ENCODE measurements at places on chromosomes 5 and 9.

DNA sequence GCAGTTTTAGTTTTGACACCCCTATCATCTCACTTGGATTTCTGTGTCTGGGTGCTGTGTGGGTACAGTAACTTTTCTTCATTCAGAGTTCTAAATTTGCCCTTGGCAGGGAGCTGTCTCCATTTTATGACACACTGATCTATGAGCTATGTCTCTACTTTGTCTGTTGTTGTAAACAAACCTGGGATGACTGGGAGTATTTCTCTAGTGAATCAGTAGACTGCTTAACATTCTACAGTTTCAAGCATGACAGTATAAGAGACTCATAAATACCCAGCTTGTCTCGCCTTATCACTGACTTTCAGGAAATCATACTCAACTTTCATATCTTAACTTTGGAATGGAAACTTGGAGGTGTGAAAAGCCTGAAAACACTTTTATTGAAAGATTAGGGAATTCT lies 212.1 kb upstream of the NUDT12 start:
- DNase-seq, result no peak

DNA sequence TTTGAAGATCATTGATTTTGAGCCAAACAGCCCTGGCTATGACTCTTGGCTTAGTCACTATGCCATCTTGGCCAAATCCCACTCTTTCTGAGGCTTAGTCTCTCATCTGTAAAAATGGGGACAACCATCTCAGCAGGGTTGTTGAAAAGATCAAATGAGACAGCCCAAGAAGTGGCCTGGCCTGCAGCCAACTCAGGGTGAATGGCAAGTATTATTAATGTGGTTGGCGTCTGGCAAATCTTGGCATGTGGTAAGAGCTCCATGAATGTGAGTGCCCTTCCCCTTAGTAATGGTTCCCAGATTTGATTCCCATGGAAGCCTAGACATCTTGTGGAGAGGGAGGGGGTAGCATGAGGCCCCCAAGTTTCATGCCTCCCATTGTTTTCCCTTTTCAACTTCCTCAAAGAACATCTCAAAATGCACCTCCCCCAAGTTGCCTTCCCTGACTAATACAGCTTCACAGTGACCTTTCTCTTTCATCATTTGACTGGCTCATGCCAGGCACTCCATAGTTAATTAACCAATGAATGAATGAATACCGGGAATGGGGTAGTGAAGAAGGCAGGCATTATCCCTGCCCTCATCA lies 11.8 kb upstream of the TGFBI start:
- DNase-seq, result no peak

DNA sequence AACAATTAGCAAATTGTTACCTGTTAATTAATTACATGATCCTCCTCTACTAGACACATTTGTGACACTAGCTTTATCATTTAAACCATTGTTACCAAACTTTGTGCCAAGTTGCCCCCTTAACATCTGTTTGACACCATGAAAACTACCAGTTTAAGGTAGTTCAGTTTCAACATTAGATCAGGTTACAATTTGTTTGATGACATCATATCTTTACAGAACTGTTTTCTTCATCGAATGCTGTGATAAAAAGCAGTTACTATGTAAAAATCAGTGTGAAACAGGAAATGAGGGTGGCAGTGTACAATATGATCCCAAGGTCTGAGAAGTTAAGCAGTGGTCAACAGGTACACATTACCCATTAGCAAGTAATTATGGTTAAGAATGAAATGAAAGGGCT lies 17.7 kb downstream of the GIN1 start:
- DNase-seq, result no peak

DNA sequence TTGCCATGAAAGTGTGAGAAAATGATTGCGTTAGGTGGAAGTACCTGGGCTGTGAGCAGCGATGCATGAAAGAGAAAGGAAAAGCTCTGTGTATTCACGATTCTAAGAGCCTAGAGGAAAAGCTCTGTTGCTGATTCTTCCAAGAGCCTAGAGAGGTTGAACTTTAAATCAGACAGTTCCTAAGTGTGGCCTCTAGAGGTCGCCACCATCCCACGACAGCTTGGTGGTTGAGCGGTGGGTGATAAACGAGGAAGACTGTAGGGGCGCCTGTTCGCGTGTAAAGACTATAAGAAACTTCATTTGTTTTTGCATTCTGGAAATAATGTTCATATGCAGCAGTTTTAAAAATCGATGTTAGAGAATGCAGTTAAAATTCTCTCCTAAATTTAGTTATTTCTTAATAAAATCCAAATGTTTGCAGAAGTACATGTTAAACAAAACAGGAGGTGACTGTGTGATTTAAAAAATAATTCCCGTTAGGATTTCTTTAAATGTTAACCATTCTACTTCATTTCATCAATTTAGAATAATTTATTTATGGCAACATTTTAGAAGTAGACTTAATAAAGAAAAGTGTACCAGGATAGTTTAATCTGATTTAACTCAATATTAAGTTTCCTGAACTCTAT lies 107.7 kb downstream of the TENT4A start:
- peak; percentile 12 for DNase-seq

GRCh38 chr9:82082563-82082962 lies 94.0 kb downstream of the SPATA31D1 start:
- DNase-seq, result no peak

GRCh38 chr5:78242001-78242400 lies 52.5 kb downstream of the AP3B1 start:
- DNase-seq, result no peak

GRCh38 chr9:127004946-127005769 lies 90.6 kb downstream of the RALGPS1 start:
- peak; percentile 59 for DNase-seq

GRCh38 chr9:5440426-5440825 lies 2.7 kb upstream of the PLGRKT start:
- no peak for DNase-seq

DNA sequence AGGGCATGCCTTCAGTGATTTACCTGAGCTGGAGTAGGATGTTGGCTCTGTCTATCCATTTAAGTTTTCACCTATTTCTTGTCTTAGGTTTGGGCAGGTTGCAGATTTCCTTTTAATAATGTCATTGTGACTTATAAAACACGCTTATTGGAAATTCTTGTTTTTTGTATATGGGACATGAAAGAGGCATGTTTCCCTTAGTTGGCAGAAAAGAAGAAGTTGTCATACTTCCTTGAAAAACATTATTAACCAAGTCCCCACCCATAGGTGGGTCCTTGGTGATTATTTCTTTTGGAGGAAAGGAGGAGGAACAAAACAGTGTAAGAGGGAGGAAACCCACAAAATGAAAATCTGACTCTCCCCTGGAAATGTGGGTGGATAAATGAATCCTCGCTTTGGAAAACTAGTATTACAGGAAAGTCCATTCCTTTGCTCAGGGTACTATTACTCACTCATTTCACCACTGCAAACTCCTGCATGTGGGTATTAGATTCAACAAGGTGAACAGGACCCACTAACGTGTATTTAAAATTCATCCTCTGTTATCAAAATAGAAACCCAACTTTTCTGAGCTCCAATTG lies 9.3 kb downstream of the CER1 start:
- DNase-seq, result no peak

- no peak for DNase-seq
Measured at GRCh38 chr5:167071981-167072610, 1219.3 kb upstream of the WWC1 start.

GRCh38 chr5:54516051-54516655 lies 1.4 kb upstream of the SNX18 start:
- no peak for DNase-seq

- no peak for DNase-seq
Measured at GRCh38 chr9:117411547-117411946, 3.3 kb downstream of the ASTN2 start.

DNA sequence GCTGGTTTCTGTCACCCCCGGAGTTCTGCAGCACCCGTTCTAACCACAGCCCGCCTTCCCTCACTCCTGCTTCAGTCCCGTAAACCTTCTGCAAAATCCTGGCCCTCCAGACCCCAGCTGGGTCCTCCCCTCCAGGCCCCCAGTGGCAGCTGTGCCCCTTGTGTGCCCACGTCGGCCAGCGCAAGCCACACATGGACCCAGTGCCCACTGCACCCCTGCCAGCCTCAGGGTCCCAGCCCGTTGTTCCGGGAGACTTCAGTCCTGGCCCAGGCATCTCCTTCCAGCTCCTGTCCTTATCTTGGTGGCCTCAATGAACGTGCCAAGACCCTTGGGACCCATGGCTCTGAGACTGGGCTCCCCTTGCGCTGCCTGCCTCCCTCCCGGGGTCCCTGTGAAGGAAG lies 43.2 kb downstream of the EXD3 start:
- DNase-seq, result no peak

DNA sequence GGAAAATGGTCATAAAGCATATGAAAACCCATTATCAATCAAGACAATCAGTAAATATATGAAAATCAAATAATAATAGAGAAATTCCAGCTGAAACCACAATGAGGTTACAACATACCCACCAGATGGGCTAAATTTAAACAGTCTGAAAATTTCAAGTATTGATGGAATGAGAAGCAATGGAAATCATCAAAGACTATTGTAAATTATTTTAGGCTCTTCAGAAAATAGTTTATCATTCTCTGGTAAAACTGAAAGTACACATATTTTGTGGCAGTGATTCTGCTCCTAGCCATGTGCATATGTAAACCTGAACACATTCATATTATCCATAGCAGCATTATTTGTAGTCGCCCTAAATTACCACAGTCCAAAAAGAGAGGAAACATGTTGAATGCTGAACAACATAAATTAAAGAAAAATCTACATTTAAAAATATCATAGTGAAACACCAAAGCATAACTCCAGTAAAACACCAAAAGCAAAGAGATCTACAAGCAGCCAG lies 215.3 kb downstream of the PRELID2 start:
- DNase-seq, result no peak

GRCh38 chr5:166772770-166773169 lies 1518.7 kb upstream of the WWC1 start:
- DNase-seq, result no peak

GRCh38 chr5:125719681-125720347 lies 703.4 kb upstream of the GRAMD2B start:
- DNase-seq, result no peak

- DNase-seq, result no peak
Measured at GRCh38 chr5:25419684-25420083, 774.9 kb upstream of the CDH10 start.

DNA sequence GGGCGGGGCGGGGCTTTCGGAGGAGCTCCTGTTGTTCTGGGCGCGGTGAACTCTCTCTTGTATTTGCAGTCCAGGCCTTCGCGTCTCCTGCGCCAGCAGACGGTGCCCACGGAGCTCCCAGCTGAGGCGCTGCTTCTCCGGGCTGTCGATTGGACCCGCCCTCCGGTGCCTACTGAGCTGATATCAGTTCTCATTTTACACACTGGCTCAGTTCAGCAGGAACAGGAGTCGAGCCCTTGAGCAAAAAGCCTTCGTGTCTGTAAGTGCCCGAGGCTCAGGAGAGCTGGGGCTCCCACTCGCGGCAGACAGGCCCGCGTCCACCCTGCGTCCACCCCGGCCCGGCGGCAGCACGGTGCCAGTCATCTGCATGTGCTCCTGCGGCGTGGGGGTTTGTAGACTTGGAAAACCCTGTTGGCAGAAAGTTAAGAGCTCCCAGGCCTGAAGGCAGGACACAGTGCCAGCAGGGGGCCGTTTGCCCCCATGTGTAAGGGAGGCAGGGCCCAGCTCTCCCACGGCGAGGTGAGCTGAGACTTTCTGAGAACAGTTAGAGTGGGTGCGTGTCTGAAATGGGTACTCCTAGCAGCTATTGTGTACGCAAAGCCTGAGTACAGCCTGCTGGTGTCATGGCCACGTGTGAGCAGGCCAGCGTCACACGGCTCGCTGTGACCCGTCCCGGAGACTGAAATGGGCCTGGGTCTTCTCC lies 231.5 kb downstream of the FANCC start:
- no peak for DNase-seq

GRCh38 chr5:110653231-110653970 lies 73.1 kb downstream of the TMEM232 start:
- no peak for DNase-seq

GRCh38 chr5:10123254-10123989 lies 126.3 kb downstream of the ATPSCKMT start:
- DNase-seq, result no peak

DNA sequence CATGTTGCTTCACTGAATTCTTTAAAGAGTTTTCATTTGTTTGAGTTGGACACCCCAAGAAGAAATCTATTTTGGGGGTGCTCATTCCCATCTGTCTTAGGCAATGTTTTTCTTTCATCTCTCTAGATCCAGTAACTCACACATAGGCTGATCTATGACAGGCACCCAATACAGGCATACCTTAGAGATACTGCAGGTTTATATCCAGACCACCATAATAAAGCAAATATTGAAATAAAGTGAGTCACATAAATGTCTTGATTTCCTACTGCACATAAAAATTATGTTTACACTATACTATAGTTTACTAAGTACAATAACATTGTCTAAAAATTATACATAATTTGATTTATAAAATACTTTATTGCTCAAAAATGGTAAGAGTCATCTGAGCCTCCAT lies 364.5 kb downstream of the MTRR start:
- no peak for DNase-seq

DNA sequence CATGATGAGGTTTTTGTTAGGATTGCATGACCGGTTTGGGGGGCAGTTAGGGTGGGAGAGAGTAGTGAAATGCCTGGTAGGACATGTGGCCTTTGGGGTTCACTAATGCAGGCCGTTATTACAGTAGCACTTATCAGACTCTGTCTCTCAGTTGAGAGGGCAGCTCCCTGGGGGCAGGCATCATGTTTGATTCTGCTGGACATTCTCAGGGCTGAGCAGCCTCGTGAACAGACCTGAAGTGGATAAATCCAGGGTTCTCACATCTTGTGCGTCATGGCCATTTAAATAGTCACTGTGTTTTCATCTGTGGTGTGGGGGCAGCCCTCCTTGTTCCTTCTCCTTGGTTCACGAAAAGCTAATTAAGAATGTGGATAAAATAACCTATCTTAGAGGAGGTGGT lies 18.9 kb downstream of the KCNN2 start:
- no peak for DNase-seq

GRCh38 chr9:6226696-6227095 lies 11.1 kb downstream of the IL33 start:
- DNase-seq, result no peak

DNA sequence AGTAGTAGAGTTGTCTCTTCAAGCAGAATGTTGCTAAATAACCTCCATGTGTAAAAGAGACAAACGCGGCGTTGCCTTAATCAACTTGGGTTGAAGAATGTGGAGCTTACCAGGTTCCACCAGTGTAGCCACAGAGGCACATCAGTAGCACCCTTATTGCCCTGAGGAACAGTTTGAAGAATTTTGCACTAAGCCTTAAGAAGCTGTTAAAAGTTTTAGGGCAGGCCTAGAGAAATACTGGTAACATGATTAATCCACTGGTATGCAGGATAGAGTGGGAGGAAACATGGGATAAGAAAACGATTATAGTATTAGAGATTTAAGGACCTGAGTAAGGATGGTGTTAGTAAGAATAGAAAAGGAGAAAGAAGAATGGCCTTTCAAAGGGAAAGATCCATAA lies 100.6 kb downstream of the ZCCHC7 start:
- no peak for DNase-seq

- no peak for DNase-seq
Measured at GRCh38 chr5:127066721-127067120, 6.6 kb downstream of the C5orf63 start.

Measured in activated CD4-positive, alpha-beta T cell treated with anti-CD3 and anti-CD28 coated beads, Interleukin-2, amount 50 U/mL, for 4 hours (primary cell).